Osteoblast (primary cell): ENCODE measurements at places on chromosomes 6 and 20. TPM values are rescaled to one million over a fixed set of nuclear protein-coding genes. Genes with fewer than 3 reads are reported as not detected.

BTN2A1 gene
- 10.5 and 11.5 TPM in 2 replicates for total RNA-seq

C6orf163 gene
- total RNA-seq: 2.7 and 3.3 TPM in 2 replicates

SNPH gene
- 9.4 and 10.0 TPM in 2 replicates for total RNA-seq

ARHGAP18 gene
- total RNA-seq: 16.8 and 21.0 TPM in 2 replicates

PTPRK gene
- 153 and 165 TPM in 2 replicates for total RNA-seq

ISM1 gene
- total RNA-seq: 4.0 and 8.3 TPM in 2 replicates

SYNDIG1 gene
- total RNA-seq: 2.2 and 3.2 TPM in 2 replicates
